BE2C (cell line): ENCODE measurements at places on chromosomes 3 and 15.
A peak's percentile ranks its signal among the peaks of the same experiment; 100 is the strongest.

DNA sequence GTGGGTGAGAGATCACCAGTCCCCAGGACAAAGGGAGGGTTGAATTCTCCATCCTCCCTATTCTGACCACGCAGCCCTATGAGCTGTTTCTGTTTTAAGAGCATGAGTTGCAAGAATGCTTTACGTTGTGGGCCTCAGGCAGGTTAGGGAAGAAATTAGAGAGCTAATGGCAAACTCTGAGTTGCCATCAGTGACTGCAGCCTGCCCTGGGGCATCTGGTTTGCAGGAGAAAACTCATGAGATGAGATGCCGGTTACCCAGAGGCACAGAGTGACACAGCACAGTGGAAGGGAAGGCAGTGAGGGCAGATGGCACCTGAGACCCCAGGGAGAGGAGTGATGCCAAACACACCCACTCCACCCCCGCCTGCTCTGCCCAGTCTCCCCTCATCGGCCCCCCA is 265.3 kb downstream of the CD47 start:
- DNase-seq: peak; percentile 53

- DNase-seq: peak; percentile 46
Observed at GRCh38 chr3:139987908-139988307, 52.9 kb downstream of the CLSTN2 start.

GRCh38 chr15:81747482-81747881 is 298.3 kb downstream of the MEX3B start:
- DNase-seq: peak; percentile 18

DNA sequence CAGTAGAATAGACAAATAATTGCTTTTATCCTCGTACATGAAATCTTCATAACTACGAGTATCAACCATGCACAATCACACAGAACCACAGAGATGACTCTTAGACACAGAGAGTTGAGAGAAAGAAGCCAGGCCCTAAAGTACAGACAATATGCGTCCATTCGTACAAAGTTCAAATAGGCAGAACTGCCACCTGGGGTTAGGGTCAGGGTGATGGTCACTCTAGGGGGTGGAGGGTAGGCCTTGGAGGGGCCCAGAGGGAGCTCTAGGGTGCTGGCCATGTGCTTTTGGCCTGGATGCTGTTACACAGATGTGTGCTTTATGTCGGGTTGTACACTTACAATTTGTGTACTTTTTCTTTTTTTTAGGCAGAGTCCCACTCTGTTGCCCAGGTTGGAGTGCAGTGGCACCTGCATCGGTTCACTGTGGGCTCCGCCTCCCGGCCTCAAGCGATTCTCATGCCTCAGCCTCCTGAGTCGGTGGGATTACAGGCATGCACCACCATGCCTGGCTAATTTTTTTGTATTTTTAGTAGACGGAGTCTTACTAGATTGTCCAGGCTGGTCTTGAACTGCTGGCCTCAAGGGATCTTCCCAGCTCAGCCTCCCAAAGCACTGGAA is 65.9 kb upstream of the KLF13 start:
- DNase-seq: no peak

DNA sequence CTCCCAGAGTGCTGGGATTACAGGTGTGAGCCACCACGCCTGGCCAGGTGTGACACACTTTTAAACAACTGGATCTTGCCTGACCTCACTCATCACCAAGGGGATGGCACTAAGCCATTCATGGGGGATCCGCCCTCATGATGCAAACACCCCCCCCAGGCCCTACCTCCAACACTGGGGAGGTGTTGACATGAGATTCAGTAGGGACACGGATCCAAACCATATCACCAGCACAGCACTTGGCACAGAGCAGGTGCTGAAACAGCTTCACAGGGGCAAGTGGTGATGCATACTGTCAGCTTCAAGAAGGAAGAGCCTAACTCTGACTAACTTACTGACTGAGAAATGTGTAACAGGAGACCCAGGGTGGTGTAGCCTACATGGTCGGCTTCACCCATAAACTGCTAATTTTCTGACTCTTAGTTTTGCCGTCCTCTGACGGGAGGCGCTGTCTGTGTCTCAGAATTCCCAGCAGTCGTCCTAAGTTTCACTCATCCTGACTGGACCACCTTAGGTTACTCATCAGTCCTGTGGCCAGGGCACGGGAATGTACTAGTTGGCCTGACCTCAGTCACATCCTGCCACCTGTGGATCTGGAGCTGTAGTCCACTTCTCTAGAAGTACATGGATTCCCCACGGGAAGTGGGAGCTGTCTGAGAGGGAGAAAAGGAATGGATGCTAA is 81.9 kb upstream of the PLXNA1 start:
- no peak for DNase-seq
